ENCODE measurements at places on chromosomes 4 and X.
A peak's percentile ranks its signal among the peaks of the same experiment; 100 is the strongest.

DNA sequence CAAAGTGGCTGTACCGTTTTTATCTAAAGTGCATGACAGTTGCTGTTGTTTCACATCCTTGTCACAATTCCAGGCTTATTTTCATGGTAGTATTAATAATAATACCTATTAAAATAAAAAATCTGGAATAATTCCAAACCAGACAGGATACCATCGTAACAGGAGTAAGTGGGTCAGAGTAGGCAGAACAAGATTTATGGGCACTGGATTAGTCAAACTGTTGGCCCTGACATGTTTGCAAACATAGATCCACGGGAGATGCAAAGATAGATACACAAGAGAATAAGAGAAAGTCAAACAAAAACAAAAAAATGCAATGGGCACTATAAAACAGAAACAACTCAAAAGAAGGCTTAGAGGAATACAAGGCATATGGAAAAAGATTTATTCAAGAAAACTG is 449.5 kb upstream of the HS3ST1 start:
- no peak overlapping the region for H3K27ac ChIP-seq
- no peak overlapping the region for H3K4me3 ChIP-seq

DNA sequence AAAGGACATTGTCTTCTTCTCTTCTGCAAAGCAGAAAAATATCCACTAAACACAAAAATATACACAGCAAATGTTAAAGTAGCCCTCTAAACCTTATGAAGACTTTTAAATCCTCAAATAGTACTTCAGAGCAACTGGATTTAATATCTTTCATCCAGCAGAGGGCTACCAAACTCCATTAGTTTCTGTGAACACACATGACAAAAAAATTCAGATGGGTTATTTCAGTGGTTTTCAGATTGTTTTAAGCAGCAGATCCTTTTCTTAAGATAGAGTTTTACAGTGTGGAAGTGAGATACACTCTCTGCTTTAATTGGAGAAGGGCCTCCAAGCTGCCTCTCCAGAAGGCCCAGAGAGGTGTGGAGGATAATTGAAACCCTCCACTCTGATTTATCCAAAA is 56.7 kb downstream of the ANK2 start:
- no peak overlapping the region for H3K4me3 ChIP-seq
- H3K4me1 ChIP-seq = peaks cover 18% of the 10 kb centered on the region
- H3K36me3 ChIP-seq = no peaks in the 10 kb centered on the region

DNA sequence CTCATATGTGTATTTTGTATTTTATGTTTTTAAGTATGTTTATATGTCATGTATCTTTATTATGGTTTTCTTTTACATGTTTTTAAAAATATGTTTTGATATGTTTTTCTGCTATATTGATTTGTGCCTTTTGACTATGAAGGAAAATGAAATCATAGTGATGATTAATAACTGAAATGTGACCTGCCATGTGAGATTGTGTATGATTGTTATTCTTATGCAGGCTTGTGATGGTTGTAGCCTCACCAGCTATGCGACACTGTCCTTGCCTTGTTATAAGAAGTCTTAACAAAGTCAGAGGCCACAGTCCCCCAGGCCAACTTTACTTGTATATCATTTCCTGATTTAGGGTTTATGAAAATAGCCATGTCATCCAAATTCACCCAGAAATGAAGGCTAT is 83.2 kb downstream of the TMEM131L start:
- no peaks in the 10 kb centered on the region for H3K27me3 ChIP-seq
- no peaks in the 10 kb centered on the region for H3K4me1 ChIP-seq
- peaks cover 4% of the 10 kb centered on the region for H3K36me3 ChIP-seq
- H3K4me3 ChIP-seq = no peak overlapping the region

- no peaks in the 10 kb centered on the region for H3K36me3 ChIP-seq
- no peak overlapping the region for H3K4me3 ChIP-seq
- H3K27me3 ChIP-seq = no peaks in the 10 kb centered on the region
- DNase-seq = no peak
Measured at GRCh38 chrX:12945494-12945893, 29.4 kb upstream of the TMSB4X start.

GRCh38 chr4:149311076-149311475 is 504.6 kb downstream of the IQCM start:
- H3K4me3 ChIP-seq = no peak overlapping the region
- no peaks in the 10 kb centered on the region for H3K36me3 ChIP-seq
- H3K27ac ChIP-seq = no peak overlapping the region
- DNase-seq = no peak

DNA sequence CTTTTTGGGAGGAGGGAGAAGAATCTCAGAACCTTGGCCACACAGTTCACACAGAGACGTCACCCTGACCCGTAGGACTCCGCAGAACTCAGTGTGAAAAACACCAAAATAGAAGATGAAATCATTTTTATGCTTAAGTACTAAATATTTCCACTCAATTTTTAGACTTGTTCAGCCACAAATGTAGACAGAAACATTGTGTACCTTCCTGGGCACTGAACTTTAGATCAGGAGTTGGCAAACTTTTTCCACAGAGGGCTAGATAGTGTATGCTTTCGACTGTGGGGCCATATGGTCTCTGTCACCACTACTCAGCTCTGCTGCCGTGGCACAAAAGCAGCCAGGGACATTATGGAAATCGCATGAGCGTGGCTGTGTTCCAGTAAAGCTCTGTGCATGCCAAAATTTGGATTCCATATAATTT is 61.8 kb upstream of the STOX2 start:
- H3K27me3 ChIP-seq = no peaks in the 10 kb centered on the region
- H3K36me3 ChIP-seq = no peaks in the 10 kb centered on the region
- H3K4me3 ChIP-seq = no peak overlapping the region
- no peak for DNase-seq

- no peak overlapping the region for H3K27ac ChIP-seq
- no peak overlapping the region for H3K4me3 ChIP-seq
- H3K36me3 ChIP-seq = no peaks in the 10 kb centered on the region
- H3K27me3 ChIP-seq = no peaks in the 10 kb centered on the region
- DNase-seq = no peak
Measured at GRCh38 chr4:124390861-124391260, 321.7 kb downstream of the ANKRD50 start.

DNA sequence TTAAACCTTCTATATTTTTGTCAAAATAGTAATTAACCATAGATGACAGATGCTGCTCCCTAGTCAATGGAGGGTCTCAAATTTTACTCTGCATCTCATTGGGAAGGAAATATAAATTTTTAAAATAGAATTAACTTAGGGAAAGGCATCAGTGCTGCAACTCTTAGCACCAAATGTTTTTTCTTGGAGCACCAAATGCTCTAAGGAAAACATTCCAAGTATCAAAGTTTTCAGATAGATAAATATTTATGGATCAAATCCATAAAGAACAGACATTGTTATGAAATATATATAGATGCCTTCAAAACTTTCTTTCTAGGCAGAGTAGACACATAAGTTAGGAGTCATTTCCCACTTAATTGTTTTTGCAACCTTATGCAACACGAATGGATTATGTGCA is 168.7 kb downstream of the ANTXR2 start:
- no peak for DNase-seq
- no peak overlapping the region for H3K4me3 ChIP-seq

- no peak overlapping the region for H3K4me3 ChIP-seq
- H3K4me1 ChIP-seq = peaks cover 15% of the 10 kb centered on the region
- no peaks in the 10 kb centered on the region for H3K27me3 ChIP-seq
- DNase-seq = no peak
- no peaks in the 10 kb centered on the region for H3K36me3 ChIP-seq
Measured at GRCh38 chrX:7055386-7056137, 92.0 kb upstream of the STS start.

DNA sequence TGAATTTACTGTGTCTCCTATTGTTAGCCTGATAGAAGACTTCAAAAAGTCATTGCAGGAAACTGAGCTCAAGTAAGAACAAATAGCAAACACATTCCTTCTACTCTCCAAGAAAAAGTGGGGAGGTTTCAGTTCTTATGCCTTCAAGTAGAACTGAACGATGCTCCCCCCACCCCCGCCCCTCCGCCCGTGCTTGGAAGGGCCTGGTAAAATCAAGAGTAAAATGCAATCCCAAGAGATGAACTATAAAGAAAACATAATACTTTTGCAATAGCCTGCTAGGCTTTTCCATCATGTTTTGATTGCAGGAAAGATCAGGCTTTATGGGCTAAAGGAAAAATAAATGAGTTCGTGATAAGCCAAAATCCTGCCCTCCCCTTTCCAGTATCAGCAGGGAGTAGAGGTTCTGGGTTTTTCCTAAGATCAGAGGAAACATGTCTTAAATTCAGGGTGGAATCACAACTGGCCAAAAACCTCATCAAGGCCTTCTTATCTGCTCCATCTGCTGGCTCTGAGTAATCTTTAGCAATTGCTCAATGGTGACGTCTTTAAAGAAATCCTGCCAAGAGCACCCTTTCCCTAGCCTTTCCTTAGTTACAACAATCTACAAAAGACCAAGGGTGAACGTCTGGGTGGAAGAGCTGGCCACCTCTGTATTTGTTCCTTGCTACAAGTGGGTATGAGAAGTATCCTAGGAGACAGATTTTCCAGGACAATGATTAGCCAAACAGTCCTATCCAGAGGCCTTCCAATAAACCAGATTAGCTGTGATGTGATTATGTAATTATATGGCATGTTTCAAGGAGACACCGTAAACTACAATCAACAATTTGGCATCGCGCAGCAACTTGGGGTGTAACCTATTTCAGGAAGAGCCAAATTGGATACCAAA is 66.3 kb upstream of the FAM9C start:
- no peaks in the 10 kb centered on the region for H3K4me1 ChIP-seq
- no peak overlapping the region for H3K27ac ChIP-seq
- no peak for DNase-seq

GRCh38 chr4:165814256-165815020 is 58.6 kb upstream of the TLL1 start:
- H3K27ac ChIP-seq = no peak overlapping the region
- no peak for DNase-seq
- H3K27me3 ChIP-seq = no peaks in the 10 kb centered on the region
- H3K36me3 ChIP-seq = no peaks in the 10 kb centered on the region
- H3K4me1 ChIP-seq = no peaks in the 10 kb centered on the region
- H3K4me3 ChIP-seq = no peak overlapping the region

DNA sequence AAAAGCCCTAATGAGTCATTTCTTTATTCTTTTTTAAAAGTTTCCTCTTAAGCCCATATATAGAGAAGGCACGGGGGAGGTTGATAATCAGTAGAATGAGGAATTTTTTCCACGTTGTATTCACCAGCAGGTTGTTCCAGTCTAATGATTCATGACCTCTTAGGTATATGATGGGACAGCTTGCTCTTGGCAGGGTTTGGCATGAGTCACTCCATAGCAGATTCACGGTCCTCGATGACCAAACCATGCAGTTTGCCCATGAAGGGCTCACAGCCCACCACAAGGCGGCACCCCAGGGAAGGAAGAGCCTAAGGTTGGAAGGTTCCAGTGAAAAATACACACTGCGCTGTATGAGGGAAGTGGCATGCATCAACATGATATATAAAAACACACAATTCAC is 623.8 kb upstream of the DIPK2B start:
- no peaks in the 10 kb centered on the region for H3K36me3 ChIP-seq
- H3K27me3 ChIP-seq = no peaks in the 10 kb centered on the region
- no peak for DNase-seq
- H3K4me3 ChIP-seq = no peak overlapping the region
- H3K4me1 ChIP-seq = no peaks in the 10 kb centered on the region
- no peak overlapping the region for H3K27ac ChIP-seq

DNA sequence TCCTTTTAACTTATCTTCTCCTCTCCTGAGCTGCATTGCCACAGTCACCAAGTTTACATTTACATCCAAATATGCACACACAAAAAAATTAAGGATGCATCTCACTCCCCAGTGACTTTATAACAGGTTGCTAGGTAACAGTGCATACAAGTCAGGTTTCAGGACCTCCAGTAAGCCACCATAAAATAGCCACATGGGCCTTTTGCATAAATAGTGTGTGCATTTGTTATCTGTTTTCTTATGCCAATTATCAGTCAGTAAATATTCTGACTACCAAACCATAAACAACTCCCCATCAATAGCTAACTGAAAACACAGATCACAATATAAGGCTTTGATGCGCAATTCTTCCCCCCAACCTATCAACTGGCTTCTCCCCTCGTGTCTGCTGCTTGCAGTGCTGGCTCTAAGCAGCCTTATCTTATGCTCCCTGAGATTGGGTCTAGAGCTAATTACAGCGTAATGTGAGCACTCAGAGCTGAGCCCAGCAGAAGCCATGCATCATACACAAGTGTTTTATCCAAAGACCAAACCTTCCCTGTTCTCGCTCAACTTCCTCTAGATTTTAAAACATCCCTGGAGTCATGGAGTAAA is 55.4 kb downstream of the ZNF827 start:
- no peaks in the 10 kb centered on the region for H3K27me3 ChIP-seq
- H3K4me1 ChIP-seq = peaks cover 14% of the 10 kb centered on the region
- no peaks in the 10 kb centered on the region for H3K36me3 ChIP-seq
- H3K27ac ChIP-seq = no peak overlapping the region
- H3K4me3 ChIP-seq = no peak overlapping the region

- peaks cover 3% of the 10 kb centered on the region for H3K4me1 ChIP-seq
- DNase-seq = no peak
- H3K4me3 ChIP-seq = peak overlapping the region; percentile 73
- H3K27me3 ChIP-seq = no peaks in the 10 kb centered on the region
- H3K27ac ChIP-seq = peak overlapping the region; percentile 72
Measured at GRCh38 chr4:67701517-67701850, 529 bp upstream of the UBA6 start.

- H3K36me3 ChIP-seq = no peaks in the 10 kb centered on the region
- no peaks in the 10 kb centered on the region for H3K27me3 ChIP-seq
- no peak overlapping the region for H3K4me3 ChIP-seq
- no peak overlapping the region for H3K27ac ChIP-seq
- H3K4me1 ChIP-seq = no peaks in the 10 kb centered on the region
- DNase-seq = no peak
Measured at GRCh38 chrX:150200820-150201287, 162.3 kb upstream of the MAMLD1 start.

- H3K36me3 ChIP-seq = peaks cover 11% of the 10 kb centered on the region
- H3K27me3 ChIP-seq = no peaks in the 10 kb centered on the region
- peak overlapping the region; percentile 66 for H3K27ac ChIP-seq
- peak overlapping the region; percentile 50 for H3K4me3 ChIP-seq
- DNase-seq = no peak
- H3K4me1 ChIP-seq = peaks cover 17% of the 10 kb centered on the region
Measured at GRCh38 chr4:38803833-38804653, 548 bp downstream of the TLR1 start.

GRCh38 chr4:134470544-134470943 is 269.0 kb upstream of the PABPC4L start:
- no peaks in the 10 kb centered on the region for H3K27me3 ChIP-seq
- no peaks in the 10 kb centered on the region for H3K4me1 ChIP-seq
- H3K27ac ChIP-seq = no peak overlapping the region
- DNase-seq = no peak
- no peak overlapping the region for H3K4me3 ChIP-seq
- H3K36me3 ChIP-seq = no peaks in the 10 kb centered on the region

DNA sequence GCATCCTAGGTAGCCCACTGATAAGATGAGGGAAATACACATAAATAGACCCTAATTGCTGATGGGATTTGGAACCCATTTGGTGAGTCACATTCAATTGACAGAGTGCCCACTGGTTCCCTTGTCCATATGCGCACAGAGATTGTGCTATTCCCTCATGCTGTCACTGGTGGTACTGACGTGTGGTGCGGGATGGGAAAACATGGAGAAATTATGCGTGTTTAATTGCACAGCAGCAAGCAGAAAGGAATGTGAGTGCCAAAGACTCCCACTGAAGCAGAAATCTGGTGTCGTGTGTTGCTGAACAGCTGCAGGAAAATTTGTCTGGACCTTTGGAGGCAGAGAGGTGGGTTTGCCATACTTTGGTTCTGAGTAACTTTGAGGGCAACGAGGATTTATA is 92.2 kb downstream of the NHSL2 start:
- peaks cover 4% of the 10 kb centered on the region for H3K4me1 ChIP-seq
- H3K27ac ChIP-seq = no peak overlapping the region
- no peak overlapping the region for H3K4me3 ChIP-seq
- no peak for DNase-seq
